ENCODE measurements at places on chromosomes 6 and 20. TPM values are rescaled to one million over a fixed set of nuclear protein-coding genes. Genes with fewer than 3 reads are reported as not detected.

Gene MOXD1
- total RNA-seq = 0.13 TPM

Gene MUC21
- not detected for total RNA-seq

Gene CLDN20
- not detected for total RNA-seq

DNA sequence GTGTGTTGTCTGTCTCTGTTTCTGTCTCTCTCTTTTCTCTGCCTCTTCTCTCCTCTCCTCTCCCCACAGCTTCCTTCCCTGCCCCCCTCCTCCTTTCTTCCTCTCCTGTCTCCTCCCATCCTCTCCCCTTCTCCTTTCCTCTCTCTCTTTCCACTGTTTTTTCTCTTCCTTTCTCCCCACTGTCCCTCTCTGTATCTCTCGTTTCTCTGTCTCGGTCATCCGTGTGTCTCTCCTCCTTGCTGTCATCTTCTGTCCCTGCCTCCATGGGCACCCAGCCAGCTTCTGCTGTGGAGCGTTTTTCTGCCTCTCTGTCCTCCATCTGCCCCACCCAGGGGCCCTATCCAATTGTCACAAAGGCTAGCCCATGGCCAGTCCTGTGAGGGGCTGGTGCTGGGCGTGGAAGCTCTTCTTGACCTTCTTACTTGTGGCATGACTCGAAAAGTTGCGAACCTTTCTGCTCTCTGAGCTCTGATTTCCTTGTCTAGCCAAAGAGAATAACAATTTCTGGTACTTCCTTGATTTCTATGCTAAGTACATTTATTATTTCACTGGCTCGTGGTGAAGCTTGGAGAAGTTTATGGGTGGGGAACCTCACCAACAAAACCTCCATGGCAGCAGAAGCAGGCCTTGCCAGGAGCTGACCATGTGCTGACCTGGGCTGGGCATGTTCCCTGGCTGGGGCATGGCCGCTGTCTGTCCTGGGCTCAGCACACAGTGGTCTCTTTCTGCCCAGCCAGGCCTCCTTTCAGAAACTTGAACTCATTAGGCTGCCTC lies 69.3 kb downstream of the CEBPB start:
- no peaks in the 10 kb centered on the region for H3K27me3 ChIP-seq
- no peak overlapping the region for H3K4me3 ChIP-seq
- no peak for DNase-seq
- H3K27ac ChIP-seq = no peak overlapping the region
- no peaks in the 10 kb centered on the region for H3K36me3 ChIP-seq

- H3K36me3 ChIP-seq = no peaks in the 10 kb centered on the region
- peaks cover 33% of the 10 kb centered on the region for H3K4me1 ChIP-seq
- no peak for DNase-seq
- no peak overlapping the region for H3K4me3 ChIP-seq
- H3K27ac ChIP-seq = peak overlapping the region; percentile 16
- H3K27me3 ChIP-seq = no peaks in the 10 kb centered on the region
These were observed 27.0 kb downstream of the STK4 start for GRCh38 chr20:44993343-44993742.

DNA sequence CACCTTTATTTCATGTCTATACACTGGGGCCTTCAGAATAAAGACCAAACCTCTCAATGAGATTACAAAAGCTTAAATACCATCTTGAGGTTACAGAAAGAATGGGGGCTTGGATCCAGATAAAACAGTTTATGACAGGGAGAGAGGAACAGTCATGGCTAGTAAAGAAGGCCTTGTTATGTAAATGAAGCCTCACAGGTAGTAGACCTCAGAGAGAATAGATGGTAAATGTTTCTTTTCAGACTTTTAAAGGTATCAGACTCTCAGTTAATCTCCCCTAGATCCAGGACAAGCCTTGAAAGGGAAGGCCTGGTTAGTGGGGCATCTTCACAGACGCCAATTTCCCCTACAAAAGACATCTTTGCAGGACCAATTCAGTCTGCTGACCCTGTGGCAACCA lies 1325.6 kb downstream of the HACE1 start:
- H3K4me1 ChIP-seq = no peaks in the 10 kb centered on the region
- no peak for DNase-seq
- H3K27me3 ChIP-seq = no peaks in the 10 kb centered on the region
- no peak overlapping the region for H3K4me3 ChIP-seq

GRCh38 chr6:31614684-31615578 lies at the start of gene AIF1:
Gene AIF1 (plus strand): TSS chr6:31615234. CDS start chr6:31615330, 96 bp downstream.
- no peaks in the 10 kb centered on the region for H3K27me3 ChIP-seq
- no peaks in the 10 kb centered on the region for H3K36me3 ChIP-seq
- H3K27ac ChIP-seq = peak within 1 kb of the TSS; percentile 42

DNA sequence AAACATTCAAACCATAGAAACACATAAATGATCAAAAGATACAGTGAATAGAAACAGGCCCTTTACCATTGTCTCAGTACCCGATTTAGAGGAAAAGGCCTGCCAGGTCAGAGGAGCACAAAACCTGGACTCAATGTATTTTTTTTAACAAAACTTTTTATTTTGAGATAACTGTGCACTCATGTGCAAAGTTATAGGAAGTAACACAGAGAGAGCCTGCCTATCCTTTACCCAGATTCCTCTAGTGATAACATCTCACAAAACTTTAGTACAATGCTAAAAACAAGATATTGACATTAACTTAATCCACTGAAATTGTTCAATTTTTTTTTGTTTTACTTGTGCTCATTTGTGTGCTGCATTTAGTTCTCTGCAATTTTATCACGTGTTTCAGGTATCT lies 36.8 kb upstream of the SAMD3 start:
- no peaks in the 10 kb centered on the region for H3K36me3 ChIP-seq
- H3K4me3 ChIP-seq = no peak overlapping the region
- peaks cover 2% of the 10 kb centered on the region for H3K27me3 ChIP-seq
- H3K27ac ChIP-seq = peak overlapping the region; percentile 85
- peaks cover 19% of the 10 kb centered on the region for H3K4me1 ChIP-seq

DNA sequence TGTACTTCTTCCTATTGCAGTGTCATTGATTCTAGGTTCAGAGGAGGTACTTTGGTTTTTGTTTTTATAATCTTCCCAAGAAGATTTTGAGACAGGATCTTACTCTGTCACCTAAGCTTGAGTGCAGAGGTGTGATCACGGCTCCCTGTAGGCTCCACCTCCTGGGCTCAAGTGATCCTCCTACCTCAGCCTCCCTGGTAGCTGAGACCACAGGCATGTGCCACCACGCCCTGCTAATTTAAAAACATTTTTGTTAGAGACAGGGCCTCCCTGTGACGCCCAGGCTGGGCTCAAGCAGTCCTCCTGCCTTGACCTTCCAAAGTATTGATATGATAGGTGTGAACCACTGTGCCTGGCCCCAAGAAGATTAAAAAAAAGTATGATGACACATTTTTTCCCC lies 3.4 kb upstream of the SLC17A5 start:
- H3K4me1 ChIP-seq = peaks cover 1% of the 10 kb centered on the region
- H3K4me3 ChIP-seq = no peak overlapping the region
- DNase-seq = no peak

DNA sequence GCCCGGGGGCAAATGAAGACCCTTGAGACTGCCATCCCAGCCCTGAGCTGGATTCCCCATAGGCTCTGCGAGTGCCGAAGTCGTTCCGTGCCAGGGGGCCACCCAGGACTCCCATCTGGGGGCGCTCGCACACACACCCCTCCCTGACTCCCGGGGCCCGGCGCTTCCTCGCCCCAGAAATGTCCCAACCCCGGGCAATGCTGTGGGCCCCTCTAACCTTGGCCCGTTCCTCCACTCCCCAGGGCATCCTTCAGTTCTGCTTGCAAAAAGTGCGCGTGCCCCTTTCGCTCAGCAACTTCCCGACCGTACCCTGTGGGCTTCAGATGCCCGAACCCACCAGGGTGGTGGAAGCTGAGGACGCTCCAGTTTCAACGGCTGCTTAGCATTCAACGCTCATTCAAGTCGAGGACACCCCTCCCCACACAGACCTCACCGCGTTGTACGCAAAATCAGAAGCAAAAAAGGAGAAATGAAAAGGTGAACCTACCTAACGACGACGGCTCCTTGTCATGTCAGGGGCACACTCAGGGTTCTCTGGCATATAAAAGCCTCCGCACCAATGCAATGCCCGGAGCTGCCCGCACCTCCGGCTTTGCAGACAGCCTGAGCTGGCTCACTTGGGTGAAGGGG lies 25.3 kb downstream of the RIPOR2 start:
- H3K4me3 ChIP-seq = peak overlapping the region; percentile 49
- H3K4me1 ChIP-seq = peaks cover 68% of the 10 kb centered on the region
- no peaks in the 10 kb centered on the region for H3K27me3 ChIP-seq
- peak overlapping the region; percentile 79 for H3K27ac ChIP-seq

- no peaks in the 10 kb centered on the region for H3K27me3 ChIP-seq
- peaks cover 8% of the 10 kb centered on the region for H3K4me1 ChIP-seq
- no peak overlapping the region for H3K4me3 ChIP-seq
- DNase-seq = no peak
These were observed 31.4 kb downstream of the DTNBP1 start for GRCh38 chr6:15631432-15631831.

GRCh38 chr6:148193063-148193680 lies 149.5 kb upstream of the SASH1 start:
- no peak overlapping the region for H3K27ac ChIP-seq
- H3K27me3 ChIP-seq = peaks cover 18% of the 10 kb centered on the region
- no peak for DNase-seq
- no peaks in the 10 kb centered on the region for H3K4me1 ChIP-seq

- no peak overlapping the region for H3K4me3 ChIP-seq
- H3K27me3 ChIP-seq = no peaks in the 10 kb centered on the region
- no peak for DNase-seq
These were observed 14.2 kb downstream of the NDUFAF5 start for GRCh38 chr20:13799040-13799439.

GRCh38 chr6:100346203-100346602 lies 118.5 kb downstream of the SIM1 start:
- no peak for DNase-seq
- no peak overlapping the region for H3K27ac ChIP-seq
- no peak overlapping the region for H3K4me3 ChIP-seq
- no peaks in the 10 kb centered on the region for H3K4me1 ChIP-seq

GRCh38 chr20:22796469-22797077 lies 212.2 kb upstream of the FOXA2 start:
- H3K36me3 ChIP-seq = no peaks in the 10 kb centered on the region
- no peaks in the 10 kb centered on the region for H3K4me1 ChIP-seq
- no peak overlapping the region for H3K27ac ChIP-seq
- no peaks in the 10 kb centered on the region for H3K27me3 ChIP-seq
- DNase-seq = no peak

DNA sequence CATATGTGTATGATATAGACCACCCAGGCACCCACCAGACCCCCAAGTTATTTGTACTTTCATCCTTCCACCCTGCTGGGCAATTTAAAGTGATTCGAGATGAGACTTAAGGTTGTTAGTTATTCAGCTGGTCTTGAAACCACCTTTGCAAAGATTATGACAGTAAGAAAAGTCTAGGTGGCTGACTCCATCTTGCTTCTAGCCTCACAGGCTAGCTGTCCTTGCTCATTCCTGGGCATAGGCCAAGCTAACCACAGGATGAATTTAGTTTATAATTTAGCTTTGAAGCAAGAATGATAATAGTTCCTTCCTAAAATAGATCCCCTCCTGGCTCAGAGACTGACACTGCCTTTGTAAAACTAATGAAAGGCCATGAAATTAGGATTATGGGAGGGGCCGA lies 71.9 kb upstream of the IYD start:
- H3K27ac ChIP-seq = no peak overlapping the region
- H3K36me3 ChIP-seq = no peaks in the 10 kb centered on the region
- H3K4me3 ChIP-seq = no peak overlapping the region
- DNase-seq = no peak
